GM18507 (cell line): ENCODE measurements at places on chromosomes 1 and 21.

DNA sequence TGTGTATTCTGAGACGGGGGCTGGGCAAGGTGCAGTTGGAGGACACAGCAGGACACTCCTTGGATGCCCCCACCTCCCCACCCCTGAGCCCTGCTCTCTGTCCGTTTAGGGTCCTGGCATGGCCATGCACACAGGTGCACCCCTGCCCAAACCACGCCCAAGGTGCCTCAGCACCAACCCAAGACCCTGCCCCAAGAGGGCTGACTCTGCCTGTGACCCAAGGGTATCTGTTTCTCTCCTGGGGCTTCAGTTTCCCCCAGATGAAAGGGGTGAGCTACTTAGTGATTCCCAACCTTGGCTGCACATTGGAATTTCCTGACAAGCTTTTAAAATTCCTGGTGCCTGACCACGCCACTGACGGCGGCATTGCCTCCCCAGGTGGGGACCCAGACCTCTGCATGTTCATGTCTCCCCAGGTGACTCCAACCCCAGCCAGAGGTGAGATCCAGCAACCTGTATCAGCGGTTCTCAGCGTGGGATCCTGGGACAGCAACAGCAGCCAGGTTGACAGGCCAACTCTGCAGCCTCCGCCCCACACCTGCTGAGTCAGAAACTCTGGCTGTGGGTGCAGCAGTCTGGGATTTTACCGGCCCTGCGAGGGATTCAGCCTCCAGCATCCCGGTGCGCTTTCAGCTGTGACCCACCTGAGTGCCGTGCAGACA is 483.4 kb downstream of the NPHP4 start:
- DNase-seq, result no peak

GRCh38 chr1:235375919-235376605 is 8.8 kb downstream of the TBCE start:
- no peak for DNase-seq

GRCh38 chr1:69711190-69711930 is 143.6 kb downstream of the LRRC7 start:
- no peak for DNase-seq

DNA sequence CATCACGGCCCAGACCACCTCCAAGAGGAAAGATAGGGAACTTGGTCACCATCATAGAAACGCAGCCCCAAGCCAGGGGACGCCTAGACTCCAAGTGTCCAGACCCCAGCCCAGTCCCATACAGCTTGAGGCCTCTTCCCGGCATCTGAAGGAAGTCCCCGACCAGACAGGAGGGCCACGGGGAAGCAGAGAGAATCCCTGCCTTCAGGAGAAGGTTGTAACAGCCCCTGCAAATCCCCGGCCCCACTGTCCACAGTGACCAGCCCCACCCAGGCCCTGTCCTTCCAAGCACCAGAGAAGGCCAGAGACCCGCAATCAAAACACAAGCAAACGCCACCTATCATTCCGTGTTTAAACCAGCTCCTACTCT is 1.7 kb downstream of the SLC19A1 start:
- no peak for DNase-seq

- no peak for DNase-seq
Measured at GRCh38 chr21:39669485-39669884, 56.7 kb downstream of the B3GALT5 start.

- no peak for DNase-seq
Measured at GRCh38 chr1:28380394-28380793, 10.9 kb downstream of the PHACTR4 start.

DNA sequence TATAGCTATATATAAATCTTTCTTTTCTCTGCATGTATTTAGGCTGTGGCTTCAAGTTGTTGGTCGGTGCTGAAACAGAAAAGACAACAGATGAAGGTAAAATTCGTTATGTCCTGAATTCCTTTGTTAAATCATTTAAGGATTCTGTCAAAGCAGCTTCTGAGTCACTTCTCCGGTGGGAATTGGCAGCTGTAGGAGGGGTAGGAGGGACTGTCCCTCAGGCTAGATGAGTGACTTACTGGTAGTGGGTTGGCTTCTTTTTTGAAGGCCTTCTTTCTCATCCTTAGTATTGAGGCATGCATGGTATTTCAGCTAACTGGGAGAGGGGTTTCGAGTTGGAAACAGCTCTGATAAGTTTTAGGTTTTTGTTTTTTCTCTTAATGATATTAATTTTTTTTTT is 22.1 kb upstream of the NEXN start:
- no peak for DNase-seq

- no peak for DNase-seq
Measured at GRCh38 chr1:88799491-88799890, 91.9 kb downstream of the GTF2B start.
